NCI-H226 (cell line): ENCODE measurements at places on chromosomes 12 and 14.

- no peak for DNase-seq
Measured at GRCh38 chr12:6444031-6444430, 724 bp upstream of the CD27 start.

GRCh38 chr14:106578481-106578880, 1052.1 kb downstream of the TMEM121 start:
- no peak for DNase-seq

- no peak for DNase-seq
Measured at GRCh38 chr12:70267550-70267949, 24.3 kb downstream of the CNOT2 start.

DNA sequence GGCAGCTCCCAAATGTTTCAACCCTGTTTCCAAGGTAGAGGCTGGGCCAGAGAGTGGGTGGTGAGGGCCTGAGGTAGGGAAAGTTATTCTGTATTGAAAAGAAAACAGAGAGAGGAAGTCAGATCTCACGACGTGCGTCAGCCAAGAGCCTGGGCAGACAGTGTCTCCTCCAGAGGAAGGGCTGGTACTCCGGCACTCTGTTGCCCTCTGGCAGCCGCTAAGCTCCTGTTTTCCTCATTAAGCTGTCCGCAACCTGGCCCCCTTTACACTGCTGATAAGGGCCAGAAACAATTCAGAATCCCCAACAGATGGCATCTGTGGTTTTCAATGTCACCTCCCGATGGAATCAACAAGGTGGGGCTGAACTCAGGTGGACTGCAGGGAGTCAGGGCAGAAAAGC, 26.0 kb upstream of the LTBP2 start:
- no peak for DNase-seq

DNA sequence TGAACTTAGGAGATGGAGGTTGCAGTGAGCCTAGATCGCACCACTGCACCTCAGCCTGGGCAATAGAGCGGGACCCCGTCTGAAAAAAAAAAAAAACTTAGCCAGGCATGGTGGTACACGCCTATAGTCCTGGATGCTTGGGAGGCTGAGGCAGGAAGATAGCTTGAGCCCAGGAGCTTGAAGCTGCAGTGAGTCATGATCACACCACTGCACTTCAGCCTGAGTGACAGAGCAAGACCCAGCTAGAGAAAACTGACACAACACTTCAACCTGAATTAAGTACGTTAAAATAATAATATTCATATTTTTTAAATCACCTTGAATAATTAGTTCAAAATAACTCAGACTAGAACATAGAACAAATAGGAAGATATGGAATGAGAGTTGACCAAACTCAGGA, 5.7 kb upstream of the CATSPERB start:
- no peak for DNase-seq

DNA sequence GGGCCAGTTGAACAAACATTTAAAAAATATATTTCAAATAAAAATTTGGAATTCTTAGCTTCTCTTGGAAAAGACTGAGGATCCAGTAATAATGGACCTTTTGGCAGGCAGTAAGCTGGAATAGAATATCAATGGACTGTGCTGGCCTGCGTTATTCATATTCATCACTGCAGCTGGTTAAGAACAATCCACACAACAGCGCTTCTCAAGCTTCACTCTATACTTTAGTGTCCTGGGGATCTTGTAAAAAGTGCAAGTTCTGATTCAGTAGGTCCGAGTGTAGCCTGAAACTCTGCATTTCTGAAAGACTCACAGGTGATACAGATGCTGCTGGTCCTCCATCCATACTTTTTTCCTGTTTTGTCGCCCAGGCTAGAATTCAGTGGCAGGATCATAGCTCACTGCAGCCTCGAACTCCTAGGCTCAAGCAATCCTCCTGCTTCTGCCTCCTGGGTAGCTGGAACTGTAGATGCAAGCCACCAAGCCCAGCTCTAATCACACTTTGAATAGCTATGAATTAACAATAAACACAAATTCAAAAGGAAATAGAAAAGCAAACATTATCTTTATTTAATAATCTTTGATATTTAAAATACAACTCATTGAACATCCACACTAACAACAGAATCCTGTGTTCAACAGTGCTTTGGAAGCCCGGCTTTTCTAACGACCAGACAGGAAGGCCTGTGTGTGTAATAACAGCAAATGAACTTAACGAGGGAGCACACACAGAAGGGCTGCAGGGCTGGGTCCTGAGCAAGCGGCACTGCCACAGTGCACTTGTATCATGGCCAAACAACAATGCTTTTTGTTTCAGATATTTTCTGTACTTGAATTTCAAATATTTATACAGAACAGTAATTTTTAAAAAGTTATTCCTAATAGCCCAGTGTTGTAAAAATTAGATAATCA, 18.4 kb upstream of the TRIP11 start:
- DNase-seq, result no peak

DNA sequence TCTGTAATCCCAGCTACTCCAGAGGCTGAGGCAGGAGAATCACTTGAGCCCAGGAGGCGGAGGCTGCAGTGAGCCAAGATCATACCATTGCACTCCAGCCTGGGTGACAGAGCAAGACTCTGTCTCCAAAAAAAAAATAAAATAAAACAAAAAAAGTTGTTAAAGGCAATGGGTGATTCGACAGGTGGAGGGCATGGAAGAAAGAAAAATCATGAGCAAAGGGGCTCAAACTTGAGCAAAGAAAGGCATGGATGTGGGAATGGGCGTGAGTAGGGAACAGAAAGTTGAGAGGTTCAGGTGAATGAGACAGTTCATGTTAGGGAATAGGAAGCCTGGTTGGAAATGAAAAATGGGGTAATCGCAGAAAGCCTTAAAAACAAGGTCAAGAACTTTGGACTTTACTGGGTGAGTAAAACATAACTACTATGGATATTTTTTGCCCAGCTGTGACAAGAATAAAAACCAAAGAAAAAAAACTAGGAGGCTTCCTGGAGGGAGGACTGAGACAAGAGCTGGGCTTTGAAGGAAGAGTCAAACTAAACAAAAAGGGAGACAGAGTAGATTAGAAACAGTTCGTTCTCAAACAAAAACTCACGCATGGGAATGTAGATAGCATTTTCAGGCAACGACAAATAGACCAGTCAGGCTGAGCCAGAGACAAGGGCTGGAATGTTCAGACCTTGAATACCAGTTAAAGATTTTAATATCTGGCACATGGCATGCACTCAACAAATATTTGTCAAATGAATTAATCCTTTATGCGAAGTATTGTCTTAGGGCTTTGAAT, 18.8 kb downstream of the PYM1 start:
- DNase-seq, result no peak

- no peak for DNase-seq
Measured at GRCh38 chr14:81363746-81364378, 36.3 kb downstream of the STON2 start.

DNA sequence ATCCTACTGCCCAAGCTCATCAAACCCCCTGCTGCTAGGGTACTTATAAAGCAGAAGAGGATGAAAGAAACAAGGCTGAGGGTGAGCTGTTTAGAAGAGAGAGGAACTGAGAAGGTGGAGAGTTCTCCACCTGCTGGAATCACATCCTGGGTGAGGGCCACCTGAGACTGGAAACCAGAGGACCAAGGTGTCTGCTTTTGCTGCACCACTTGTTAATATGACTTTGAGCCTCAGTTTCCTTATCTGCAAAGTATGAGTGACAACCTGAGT, 203.2 kb upstream of the SSTR1 start:
- DNase-seq, result no peak

DNA sequence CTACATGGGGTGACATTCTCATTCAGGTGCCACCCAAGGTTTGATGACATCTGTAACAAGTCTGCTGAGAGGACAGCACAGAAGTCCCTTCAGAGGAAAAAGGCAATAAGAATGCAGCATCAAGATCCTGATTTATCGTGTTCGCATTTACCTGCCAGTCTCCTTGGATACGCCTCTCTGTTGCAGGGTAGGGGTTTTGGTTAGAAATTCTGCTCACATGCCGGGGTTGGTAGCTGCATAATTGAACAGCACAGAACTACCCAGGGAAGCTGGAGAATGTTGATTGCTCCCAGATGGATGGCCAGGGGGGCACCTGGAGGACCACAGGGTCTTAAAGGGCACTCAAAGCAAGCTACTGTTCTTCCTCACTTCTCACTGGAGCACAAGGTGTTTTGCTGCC, 31.1 kb upstream of the CHST11 start:
- DNase-seq, result no peak

DNA sequence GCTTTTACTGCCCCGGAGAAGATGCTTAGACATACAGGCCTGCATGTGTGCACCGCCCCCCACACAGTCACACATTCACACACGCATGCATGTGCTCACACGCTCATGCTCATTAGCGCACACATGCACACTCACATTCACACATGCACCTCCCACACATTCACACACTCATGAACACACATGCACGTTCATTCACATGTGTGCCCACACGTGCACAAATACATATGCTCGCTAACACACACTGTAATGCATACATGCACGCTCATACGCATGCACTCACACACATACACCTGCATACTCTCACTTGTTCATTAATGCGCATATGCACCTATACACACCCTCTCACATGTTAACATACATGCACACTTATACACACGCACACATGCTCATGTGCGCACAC, 21.9 kb downstream of the TMEM132C start:
- DNase-seq, result no peak

GRCh38 chr12:57182918-57183575, 33.5 kb upstream of the NXPH4 start:
- peak; percentile 64 for DNase-seq

DNA sequence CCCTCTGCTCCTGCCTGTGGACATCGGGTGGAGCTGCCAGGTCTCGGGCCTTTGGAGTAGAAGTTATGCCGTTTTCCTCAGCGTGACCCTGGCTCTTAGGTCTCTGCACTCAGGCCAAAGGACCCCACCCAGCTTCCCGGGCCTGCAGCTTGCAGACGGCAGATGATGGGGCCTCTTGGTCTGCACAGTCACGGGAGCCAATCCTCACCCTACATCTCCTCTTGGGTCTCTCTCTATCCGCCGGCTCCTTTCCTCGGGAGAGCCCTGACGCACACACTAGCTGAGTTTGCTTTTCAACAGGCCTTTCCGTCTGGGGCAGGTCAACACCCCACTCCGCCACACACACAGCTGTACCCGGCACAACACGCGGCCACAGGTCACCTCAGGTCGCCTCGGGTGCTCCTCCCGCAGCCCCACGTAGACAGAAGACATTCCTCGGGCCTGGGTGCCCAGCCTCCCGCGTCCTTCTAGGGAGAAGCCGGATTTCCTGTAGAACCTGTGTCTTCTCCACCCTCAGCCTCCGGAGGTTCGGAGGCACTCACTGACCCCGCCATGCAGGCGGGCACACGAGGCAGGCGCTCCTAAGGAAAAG, 9.9 kb downstream of the GALNT9 start:
- no peak for DNase-seq

DNA sequence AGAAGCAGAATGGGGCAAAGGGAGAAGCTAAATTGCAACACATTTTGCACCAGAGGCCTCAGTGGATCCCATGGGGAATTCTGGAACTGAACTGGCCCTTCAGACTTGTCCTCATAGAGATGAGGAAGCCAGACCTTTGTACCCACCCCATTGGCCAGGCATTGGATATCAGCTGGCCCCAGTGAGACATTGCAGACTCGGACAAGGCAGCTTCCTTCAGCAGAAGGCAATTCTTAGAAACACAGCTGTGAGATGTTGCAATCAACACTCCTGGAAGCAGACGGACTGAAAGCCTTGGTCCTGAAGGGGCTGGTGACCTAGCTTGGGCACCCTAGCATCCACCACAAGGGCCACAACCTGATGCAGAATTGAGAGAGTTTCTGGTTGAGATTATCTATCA, 218.1 kb downstream of the MSRB3 start:
- no peak for DNase-seq

GRCh38 chr14:87449016-87449415, 544.0 kb downstream of the GALC start:
- no peak for DNase-seq

GRCh38 chr12:75982979-75983660, 48.5 kb downstream of the PHLDA1 start:
- no peak for DNase-seq

- no peak for DNase-seq
Measured at GRCh38 chr14:73795466-73795865, 56.2 kb upstream of the PTGR2 start.

DNA sequence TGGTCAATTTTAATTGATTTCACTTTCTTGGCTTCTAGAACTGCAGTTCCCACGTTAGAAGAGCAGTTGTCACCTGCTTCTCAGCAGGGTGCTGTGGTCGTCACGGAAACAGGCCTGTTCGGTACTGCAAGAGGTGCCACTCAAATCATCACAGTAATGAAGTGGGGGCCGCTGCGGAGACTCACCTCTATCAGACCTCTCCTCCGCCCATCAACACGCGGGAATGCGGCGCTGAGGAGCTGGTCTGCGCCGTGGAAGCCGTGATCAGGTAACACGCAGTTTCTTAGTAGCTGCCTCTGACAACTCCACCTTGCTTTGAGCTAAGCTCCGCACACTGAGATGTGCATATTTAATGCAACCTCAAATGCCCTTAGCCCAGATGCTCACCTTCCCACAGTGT, 107.2 kb downstream of the UNC79 start:
- DNase-seq, result no peak

DNA sequence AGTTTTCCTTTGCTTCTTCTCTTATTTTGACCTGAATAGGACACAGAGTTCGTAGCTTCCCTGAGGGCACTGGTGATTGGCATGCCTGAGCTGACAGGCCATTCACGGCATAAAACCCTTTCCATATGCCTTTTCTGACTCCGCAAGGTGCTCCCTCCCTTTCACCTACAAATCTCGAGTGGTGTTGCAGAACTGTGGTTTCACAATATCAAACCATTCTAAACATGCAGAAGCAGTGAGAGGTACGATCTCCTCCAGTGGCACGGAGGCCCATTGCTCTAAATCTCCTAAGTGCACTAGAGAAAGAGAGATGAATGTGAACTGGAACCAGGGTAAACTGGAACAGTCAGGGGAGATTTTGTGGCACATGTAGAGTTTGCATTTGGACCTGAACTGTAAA, 23.9 kb downstream of the CLSTN3 start:
- no peak for DNase-seq

DNA sequence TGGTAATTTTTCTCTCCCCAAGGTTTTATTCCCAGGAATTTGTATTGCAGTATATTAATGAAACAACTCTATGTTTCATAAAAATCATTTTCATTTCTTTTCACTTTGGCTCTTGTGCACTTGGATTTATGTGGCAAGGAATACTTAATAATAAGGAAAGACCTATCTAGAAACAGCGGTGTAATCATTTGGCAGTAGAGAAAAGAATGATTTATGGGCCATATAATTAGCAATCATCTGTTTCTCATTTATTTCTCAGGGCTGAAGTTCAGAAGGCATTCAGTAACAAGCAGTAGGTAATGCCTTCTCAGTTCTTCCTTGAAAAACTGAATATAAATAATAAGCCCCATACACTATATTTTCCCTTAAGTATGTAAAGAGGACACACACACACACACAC, 172.6 kb downstream of the ANO4 start:
- DNase-seq, result no peak
